ENCODE measurements at places on chromosomes 5 and 9.

DNA sequence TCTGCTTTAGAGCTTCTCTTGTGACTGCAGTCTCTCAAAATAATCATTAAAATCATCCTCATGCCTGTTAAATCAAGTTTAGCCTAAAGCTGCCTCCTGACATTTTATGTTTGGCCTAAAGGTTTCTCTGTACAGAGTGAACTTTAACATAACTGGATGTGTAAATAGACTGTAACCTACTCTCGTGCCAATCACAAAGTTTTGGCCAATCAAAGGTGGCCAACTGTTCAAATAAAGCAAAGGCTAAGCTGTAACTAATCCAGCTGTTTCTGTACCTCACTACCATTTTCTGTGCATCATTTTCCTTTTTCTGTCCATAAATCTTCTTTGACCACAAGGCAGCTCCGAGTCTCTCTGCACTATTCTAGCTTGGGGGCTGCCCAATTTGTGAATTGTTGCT, 86.2 kb downstream of the GCNT1 start:
- DNase-seq: no peak

DNA sequence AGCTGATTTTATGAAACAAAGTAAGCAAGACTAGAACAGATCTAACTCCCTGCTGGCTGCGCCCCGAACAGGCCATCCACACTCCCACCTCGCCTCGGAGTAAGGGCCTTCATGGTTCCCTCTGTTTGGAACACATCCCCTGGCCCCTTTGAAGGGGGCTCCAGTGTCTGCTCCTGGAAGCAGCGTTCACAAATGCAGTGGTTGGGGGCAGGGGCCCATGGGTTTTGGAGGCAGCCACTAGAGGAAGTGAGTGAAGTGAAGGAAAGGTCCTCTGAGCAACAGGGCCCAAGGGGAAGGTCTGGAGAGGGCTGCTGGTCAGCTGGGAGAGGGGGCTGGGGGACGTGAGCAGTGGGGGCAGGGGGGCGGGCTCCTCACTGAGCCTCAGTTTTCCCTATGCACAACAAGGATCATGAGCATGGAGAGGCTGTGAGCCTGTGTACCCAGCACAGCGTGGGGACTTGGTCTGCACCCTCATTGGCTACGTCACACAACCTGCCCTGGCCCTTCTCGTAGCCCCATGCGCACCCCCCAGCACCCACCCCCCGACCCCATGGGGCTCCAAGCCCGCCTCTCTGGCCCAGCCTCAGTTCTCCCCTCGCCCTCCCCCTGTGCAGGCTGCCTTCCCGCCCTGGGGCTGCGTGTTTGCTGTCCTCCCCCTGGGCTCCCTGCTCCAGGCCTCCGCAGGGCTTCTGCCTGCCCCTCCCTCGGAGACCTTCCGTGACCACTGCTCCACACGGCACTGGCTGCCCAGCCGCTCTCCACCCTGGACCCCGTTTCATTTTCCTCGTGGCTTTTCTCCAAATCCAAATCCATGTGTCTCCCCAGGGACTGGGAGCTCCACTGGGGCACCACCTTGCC, 39.5 kb downstream of the RASGEF1C start:
- DNase-seq: no peak

- no peak for DNase-seq
These were observed 52.8 kb downstream of the CAST start for GRCh38 chr5:96714951-96715451.

DNA sequence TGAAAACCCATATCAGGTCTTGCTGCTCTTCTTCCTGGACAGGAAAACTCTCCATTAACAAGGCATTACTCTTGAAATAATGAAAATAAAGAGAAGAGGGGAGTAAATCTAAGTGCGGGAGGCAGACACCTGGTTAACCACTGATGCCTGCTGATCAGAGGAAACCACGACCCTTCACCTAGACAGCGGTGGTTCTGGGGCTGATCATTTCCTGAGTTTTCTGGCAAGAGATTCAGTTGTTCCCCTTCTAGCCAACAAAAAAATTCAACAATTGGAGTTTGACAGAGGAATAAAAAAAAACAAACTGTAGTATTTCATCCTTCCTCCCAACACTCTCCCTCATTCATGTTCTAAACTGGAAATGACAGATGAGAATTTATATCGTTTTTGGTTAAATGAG, 3.0 kb downstream of the RLN2 start:
- no peak for DNase-seq

- DNase-seq: no peak
These were observed 7.6 kb downstream of the SLC6A18 start for GRCh38 chr5:1232780-1233179.

DNA sequence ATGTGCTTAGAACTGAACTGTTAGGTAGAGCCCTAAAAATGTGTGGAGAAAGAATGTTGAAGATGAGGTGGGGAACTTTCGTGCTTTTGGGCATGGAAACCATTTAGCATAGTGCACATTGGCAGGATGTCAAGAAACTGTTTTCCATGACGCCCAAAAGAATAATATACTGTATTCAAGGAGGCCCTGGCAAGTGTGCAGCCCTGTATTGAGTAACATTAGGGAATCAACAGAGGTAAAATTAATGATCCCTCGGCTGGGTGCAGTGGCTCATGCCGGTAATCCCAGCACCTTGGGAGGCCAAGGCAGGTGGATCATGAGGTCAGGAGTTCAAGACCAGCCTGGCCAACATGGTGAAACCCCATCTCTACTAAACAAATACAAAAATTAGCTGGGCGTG, 20.9 kb upstream of the PLIN2 start:
- DNase-seq: no peak

- no peak for DNase-seq
These were observed 626 bp downstream of the PSD2 start for GRCh38 chr5:139796061-139796806.

DNA sequence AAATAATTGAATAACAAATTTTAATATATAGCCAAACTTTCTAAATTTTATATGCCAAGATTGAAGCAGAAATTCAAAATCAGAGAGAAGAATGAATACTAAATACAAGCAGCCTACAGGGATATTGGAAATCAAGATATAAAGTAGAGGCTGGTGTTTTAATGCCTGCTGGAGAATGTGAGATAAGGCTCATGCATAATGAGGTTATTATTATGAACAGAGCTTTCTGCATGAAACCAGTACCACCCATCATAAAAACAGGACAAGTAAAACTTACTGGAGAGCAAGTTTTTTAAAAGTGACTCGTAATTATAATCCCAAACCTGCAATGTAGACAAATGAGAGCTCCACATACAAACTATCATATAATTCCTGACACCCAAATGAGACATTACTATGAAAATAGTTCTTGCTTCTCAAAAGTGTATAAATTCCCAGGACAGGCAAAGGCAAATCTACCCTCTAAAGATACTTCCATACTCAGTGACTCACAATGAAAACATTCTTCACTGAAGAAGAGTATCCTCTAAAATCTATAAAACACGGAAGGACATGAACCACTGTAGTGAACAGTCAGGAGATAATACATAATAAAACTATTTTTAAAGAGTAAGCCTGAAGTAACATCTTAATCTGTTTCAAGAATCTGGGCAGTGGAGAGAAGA, 532.0 kb upstream of the GRAMD2B start:
- DNase-seq: no peak

- DNase-seq: no peak
These were observed 217.9 kb upstream of the KLF4 start for GRCh38 chr9:107707428-107707837.

GRCh38 chr5:135533334-135533733, 2.4 kb downstream of the NEUROG1 start:
- DNase-seq: no peak

Measured in NCI-H446 (cell line).